ENCODE measurements at places on chromosomes 4 and X.

DNA sequence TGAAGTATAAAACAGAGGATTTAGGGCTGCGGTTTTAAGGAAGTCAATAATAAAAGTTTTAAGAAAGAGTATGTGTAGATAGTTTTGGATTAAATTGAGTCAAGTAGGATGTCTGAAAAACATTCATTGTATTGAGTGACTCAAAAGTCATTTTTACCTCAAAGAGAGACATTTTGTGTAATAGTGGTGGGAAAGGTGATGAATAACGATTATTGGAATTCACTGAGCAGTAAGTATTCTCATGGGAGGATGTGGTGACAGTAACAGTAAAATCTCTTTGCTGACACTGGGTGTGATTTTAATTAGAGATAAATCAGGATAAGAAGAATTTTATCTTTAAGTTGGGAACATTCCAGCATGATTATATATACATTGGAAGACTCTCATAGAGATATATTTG, 233.6 kb downstream of the PDHA2 start:
- H3K27me3 ChIP-seq: no peaks in the 10 kb centered on the region
- H3K4me3 ChIP-seq: no peak overlapping the region
- no peak overlapping the region for H3K27ac ChIP-seq
- DNase-seq: no peak

DNA sequence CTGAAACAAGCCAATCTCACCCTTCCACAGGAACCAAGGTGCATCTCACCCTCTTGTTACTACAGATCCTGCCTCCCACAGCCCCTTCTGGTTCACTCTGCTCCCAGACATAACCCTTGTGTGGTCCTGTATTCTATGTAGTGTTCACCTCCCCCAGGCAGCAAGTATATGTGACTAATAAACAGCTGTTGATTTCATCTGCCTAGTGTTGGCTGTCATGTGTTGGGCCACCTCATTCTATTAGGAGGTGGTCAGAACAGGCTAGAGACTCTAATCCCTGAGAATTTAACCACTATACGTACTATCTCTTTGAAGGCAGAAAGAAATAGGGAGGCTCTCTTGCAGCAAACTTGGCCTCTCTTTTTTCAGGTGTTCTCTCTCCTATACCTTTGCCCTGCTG, 134.3 kb upstream of the RPL34 start:
- no peaks in the 10 kb centered on the region for H3K4me1 ChIP-seq
- H3K36me3 ChIP-seq: no peaks in the 10 kb centered on the region
- no peaks in the 10 kb centered on the region for H3K27me3 ChIP-seq

- no peak overlapping the region for H3K27ac ChIP-seq
- no peak overlapping the region for H3K4me3 ChIP-seq
- no peaks in the 10 kb centered on the region for H3K27me3 ChIP-seq
- DNase-seq: no peak
- no peaks in the 10 kb centered on the region for H3K4me1 ChIP-seq
These were observed 31.3 kb upstream of the GNRHR start for GRCh38 chr4:67785528-67785927.

GRCh38 chr4:151862766-151863165, 102.0 kb upstream of the GATB start:
- H3K4me1 ChIP-seq: no peaks in the 10 kb centered on the region
- H3K4me3 ChIP-seq: no peak overlapping the region
- H3K36me3 ChIP-seq: no peaks in the 10 kb centered on the region

GRCh38 chrX:10579112-10580011, 41.0 kb downstream of the MID1 start:
- H3K4me1 ChIP-seq: no peaks in the 10 kb centered on the region
- no peak overlapping the region for H3K27ac ChIP-seq
- H3K4me3 ChIP-seq: peak overlapping the region; percentile 13
- DNase-seq: no peak

Measured in ascending aorta (tissue), 2 donors.